Thoracic aorta (tissue), 2 donors: ENCODE measurements at places on chromosomes 12 and 14.

DNA sequence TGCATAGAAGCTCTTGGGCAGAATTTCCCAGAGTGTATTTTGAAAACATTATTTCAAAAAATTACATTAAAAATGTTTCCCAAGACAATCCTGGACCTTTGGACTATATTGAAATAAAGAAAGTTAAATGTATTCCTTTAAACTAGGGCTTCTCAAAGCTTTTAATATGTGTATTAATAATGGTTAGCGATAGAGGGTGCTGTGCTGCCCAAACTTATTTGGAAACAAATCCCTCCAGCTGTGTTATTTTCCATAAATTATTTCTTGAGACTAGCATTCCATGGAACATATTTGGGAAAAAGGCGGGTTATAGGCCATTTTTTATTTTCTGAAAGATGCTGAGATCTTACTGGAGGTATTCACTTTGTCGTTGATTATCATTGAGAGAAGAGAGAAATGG, 397.8 kb upstream of the MIS18BP1 start:
- no peaks in the 10 kb centered on the region for H3K27me3 ChIP-seq
- no peak overlapping the region for H3K4me3 ChIP-seq
- DNase-seq = no peak
- no peaks in the 10 kb centered on the region for H3K4me1 ChIP-seq

DNA sequence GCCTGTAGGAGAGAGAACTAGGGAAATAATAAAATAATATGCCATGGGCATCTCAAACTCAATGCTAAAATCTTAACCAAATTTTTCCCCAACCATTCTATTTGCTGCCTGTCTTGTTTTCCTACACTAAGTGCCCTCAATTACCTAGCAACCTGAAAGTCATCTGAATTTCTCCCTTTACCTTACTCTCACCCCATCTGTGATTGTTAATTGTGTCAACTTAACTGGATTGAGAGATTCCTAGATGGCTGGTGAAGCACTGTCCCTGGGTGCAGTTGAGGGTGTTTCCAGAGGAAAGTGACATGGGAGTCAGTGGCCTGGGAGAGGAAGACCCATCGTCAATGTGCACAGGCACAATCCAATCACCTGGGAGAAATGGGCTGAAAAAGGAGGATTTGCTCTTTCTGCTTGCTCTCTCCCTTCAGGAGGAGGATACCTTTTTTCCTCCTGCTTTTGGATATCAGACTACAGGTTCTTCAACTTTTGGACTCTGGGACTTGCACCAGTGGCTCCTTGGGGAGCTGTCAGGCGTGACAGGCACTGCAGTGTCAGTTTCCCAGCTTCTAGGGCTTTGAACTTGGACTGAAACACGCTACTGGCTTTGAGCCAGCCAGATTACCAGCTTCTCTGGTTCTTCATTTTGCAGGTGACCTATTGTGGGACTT, 100.1 kb downstream of the PPP1R12A start:
- H3K36me3 ChIP-seq = peaks cover 3% of the 10 kb centered on the region
- no peaks in the 10 kb centered on the region for H3K27me3 ChIP-seq
- H3K4me3 ChIP-seq = no peak overlapping the region
- H3K4me1 ChIP-seq = peaks cover 49% of the 10 kb centered on the region
- no peak for DNase-seq
- H3K27ac ChIP-seq = no peak overlapping the region

GRCh38 chr14:94041551-94042346, 15.6 kb downstream of the OTUB2 start:
- no peak for DNase-seq
- no peak overlapping the region for H3K4me3 ChIP-seq
- no peaks in the 10 kb centered on the region for H3K4me1 ChIP-seq
- no peak overlapping the region for H3K27ac ChIP-seq

GRCh38 chr12:19759227-19759626, 319.9 kb downstream of the AEBP2 start:
- H3K27me3 ChIP-seq = no peaks in the 10 kb centered on the region
- no peaks in the 10 kb centered on the region for H3K36me3 ChIP-seq
- no peak overlapping the region for H3K27ac ChIP-seq
- no peak overlapping the region for H3K4me3 ChIP-seq

DNA sequence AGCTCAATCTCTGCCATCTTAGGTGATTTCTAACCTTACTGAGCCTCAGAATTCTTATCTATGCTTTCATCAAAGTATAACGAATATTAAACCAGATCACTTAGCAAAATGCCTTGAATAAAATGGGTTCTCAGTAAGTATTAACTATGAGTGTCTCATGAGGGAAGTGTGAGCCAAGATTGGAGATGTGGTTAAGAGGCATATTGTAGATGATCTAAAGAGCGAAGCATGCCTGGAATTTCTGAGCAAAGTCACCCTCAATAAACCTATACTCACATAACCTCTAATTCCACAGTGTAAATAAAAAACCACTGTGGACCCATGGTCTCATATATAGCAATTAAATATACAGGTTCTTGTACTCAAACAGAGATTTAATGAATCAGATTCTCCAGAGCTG, 193.1 kb upstream of the FSCB start:
- no peak overlapping the region for H3K4me3 ChIP-seq
- H3K36me3 ChIP-seq = no peaks in the 10 kb centered on the region
- H3K27ac ChIP-seq = no peak overlapping the region
- DNase-seq = no peak
- no peaks in the 10 kb centered on the region for H3K27me3 ChIP-seq

GRCh38 chr14:38074754-38075153, 132.9 kb upstream of the SSTR1 start:
- DNase-seq = no peak
- H3K4me3 ChIP-seq = no peak overlapping the region
- no peaks in the 10 kb centered on the region for H3K4me1 ChIP-seq

DNA sequence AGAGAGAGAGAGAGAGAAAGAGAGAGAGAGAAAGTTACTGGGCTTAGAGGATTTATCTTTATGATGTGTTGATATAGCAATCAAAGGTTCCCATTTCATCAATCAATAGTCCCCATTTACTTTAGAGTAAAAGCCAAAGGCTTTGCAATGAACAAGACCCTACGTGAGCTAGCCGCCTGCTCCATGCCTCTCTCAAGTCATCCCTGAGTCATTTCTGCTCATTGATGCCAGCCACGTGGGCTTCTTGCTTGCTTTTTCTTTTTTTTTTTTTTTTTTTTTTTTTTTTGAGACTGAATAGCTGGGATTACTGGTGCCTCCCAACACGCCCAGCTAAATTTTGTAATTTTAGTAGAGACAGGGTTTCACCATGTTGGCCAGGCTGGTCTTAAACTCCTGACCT, 70.9 kb downstream of the GPR135 start:
- H3K27ac ChIP-seq = no peak overlapping the region
- no peak overlapping the region for H3K4me3 ChIP-seq
- no peaks in the 10 kb centered on the region for H3K36me3 ChIP-seq
- no peaks in the 10 kb centered on the region for H3K4me1 ChIP-seq
- DNase-seq = no peak

- H3K36me3 ChIP-seq = no peaks in the 10 kb centered on the region
- H3K4me3 ChIP-seq = no peak overlapping the region
- no peaks in the 10 kb centered on the region for H3K27me3 ChIP-seq
- H3K27ac ChIP-seq = no peak overlapping the region
Measured at GRCh38 chr12:68359674-68360073, 27.5 kb upstream of the MDM1 start.

DNA sequence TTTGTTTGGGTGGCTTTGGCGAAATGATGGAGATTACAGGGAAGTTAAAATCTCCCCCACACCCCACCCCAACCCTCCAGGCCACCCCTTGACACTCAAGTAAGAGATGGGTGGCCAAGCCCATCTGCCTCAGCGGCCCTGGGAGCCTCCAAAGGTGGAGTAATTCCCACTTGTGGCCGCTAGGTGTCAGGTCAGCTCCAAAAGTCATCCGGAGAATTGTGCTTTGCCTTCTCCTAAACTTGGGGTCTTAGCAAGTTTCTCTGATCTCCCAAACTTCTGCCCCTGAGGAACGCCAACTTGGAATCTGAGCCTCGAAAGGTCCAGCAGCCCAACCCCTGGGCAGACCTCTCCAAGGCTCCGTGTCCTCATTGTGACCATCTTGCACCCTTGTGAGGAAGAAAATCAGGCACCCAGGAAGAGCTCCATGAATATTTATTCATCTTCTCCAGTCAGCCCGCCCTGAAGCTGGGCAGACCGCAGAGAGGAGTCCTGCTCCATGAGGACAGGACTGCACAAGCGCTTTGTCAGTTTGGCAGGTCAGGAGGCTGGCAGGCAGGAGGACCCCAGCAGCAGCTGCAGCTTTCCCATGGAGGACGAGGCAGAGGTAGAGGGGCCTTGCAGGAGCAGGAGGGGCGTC, 46.7 kb downstream of the LRRC74A start:
- no peaks in the 10 kb centered on the region for H3K27me3 ChIP-seq
- H3K4me1 ChIP-seq = peaks cover 2% of the 10 kb centered on the region
- H3K4me3 ChIP-seq = no peak overlapping the region
- no peaks in the 10 kb centered on the region for H3K36me3 ChIP-seq
- DNase-seq = no peak

DNA sequence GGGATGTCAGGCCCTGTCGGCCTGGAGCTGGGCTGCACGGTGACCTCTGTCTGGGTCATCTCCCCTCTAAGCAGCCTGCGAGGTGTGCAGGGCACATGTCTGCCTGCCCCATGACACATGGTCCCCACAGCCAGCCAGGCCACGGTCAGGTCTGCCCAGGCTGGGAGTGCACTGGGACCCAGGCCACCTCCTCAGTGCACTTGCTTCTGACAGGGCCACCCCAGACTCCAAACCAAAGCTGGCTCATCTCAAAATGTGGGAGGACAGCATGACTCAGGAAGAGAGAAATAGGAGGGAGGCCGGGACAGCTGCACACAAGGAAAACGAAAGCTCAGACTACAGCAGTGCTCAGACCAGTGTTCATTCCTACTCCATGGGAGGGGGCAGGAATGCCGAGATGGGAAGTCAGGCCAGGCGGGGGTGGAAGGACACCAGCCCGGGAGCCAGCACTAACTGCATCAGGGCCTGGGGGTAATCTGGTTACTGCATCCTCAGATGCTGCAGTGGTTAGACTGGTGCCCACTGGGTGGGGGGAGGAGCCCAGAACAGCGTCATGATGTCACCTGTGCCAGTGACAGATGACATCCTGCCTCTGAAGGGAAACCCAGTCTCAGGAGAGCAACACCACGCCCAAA, 4.0 kb downstream of the P2RX2 start:
- no peak overlapping the region for H3K27ac ChIP-seq
- peak; percentile 22 for DNase-seq
- peaks cover 6% of the 10 kb centered on the region for H3K4me1 ChIP-seq
- H3K27me3 ChIP-seq = peaks cover 4% of the 10 kb centered on the region
- peaks cover 18% of the 10 kb centered on the region for H3K36me3 ChIP-seq
- no peak overlapping the region for H3K4me3 ChIP-seq

- no peak overlapping the region for H3K4me3 ChIP-seq
- no peak for DNase-seq
- H3K4me1 ChIP-seq = no peaks in the 10 kb centered on the region
- no peaks in the 10 kb centered on the region for H3K27me3 ChIP-seq
- no peak overlapping the region for H3K27ac ChIP-seq
Measured at GRCh38 chr14:21939836-21940235, 266.2 kb upstream of the OR4E1 start.

GRCh38 chr14:63091394-63091996, 46.2 kb upstream of the KCNH5 start:
- DNase-seq = no peak
- H3K4me1 ChIP-seq = no peaks in the 10 kb centered on the region
- no peak overlapping the region for H3K4me3 ChIP-seq
- no peak overlapping the region for H3K27ac ChIP-seq
- H3K27me3 ChIP-seq = no peaks in the 10 kb centered on the region

GRCh38 chr14:64958743-64959142, 13.4 kb downstream of the RAB15 start:
- H3K27ac ChIP-seq = no peak overlapping the region
- H3K4me3 ChIP-seq = no peak overlapping the region
- no peak for DNase-seq
- H3K4me1 ChIP-seq = peaks cover 8% of the 10 kb centered on the region
- H3K27me3 ChIP-seq = no peaks in the 10 kb centered on the region
- no peaks in the 10 kb centered on the region for H3K36me3 ChIP-seq

- no peaks in the 10 kb centered on the region for H3K36me3 ChIP-seq
- DNase-seq = no peak
- H3K4me3 ChIP-seq = no peak overlapping the region
- no peaks in the 10 kb centered on the region for H3K4me1 ChIP-seq
Measured at GRCh38 chr12:68356986-68357385, 24.8 kb upstream of the MDM1 start.

- H3K27me3 ChIP-seq = peaks cover 7% of the 10 kb centered on the region
- peaks cover 12% of the 10 kb centered on the region for H3K4me1 ChIP-seq
- no peak for DNase-seq
- no peaks in the 10 kb centered on the region for H3K36me3 ChIP-seq
- no peak overlapping the region for H3K27ac ChIP-seq
- no peak overlapping the region for H3K4me3 ChIP-seq
Measured at GRCh38 chr12:111035578-111036301, 115.4 kb upstream of the MYL2 start.

GRCh38 chr14:67569011-67569650, 30.9 kb downstream of the PIGH start:
- no peaks in the 10 kb centered on the region for H3K27me3 ChIP-seq
- DNase-seq = no peak
- no peak overlapping the region for H3K27ac ChIP-seq
- no peaks in the 10 kb centered on the region for H3K4me1 ChIP-seq
- H3K36me3 ChIP-seq = no peaks in the 10 kb centered on the region
- H3K4me3 ChIP-seq = no peak overlapping the region

- H3K27me3 ChIP-seq = peaks cover 5% of the 10 kb centered on the region
- H3K27ac ChIP-seq = no peak overlapping the region
Measured at GRCh38 chr12:113782873-113783272, 183.3 kb downstream of the RBM19 start.

DNA sequence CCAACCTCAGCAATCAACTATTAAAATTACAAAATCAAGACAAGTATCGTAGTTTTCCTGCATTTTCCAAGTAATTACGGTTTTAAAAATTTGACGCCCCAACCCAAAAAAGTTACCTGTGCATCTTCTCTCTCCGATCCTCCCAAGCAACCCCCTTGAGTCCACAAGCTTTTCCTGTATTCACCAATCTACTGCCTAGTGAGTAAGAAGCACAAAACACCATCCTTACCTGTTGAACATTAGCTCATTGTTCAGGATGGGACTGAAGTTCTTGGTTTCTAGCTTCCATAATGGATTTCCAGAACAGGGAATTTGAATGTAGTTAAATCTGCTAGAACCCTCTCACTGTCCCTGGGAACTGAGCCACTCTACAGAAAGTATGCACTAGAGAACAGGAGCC, 162.0 kb downstream of the PAX9 start:
- no peak overlapping the region for H3K27ac ChIP-seq
- no peak for DNase-seq
- H3K36me3 ChIP-seq = no peaks in the 10 kb centered on the region
- no peaks in the 10 kb centered on the region for H3K27me3 ChIP-seq
- H3K4me3 ChIP-seq = no peak overlapping the region

GRCh38 chr14:103131580-103131979, 8.3 kb downstream of the TNFAIP2 start:
- H3K4me3 ChIP-seq = no peak overlapping the region
- H3K27me3 ChIP-seq = no peaks in the 10 kb centered on the region
- peaks cover 9% of the 10 kb centered on the region for H3K4me1 ChIP-seq
- H3K36me3 ChIP-seq = no peaks in the 10 kb centered on the region
- no peak overlapping the region for H3K27ac ChIP-seq
- no peak for DNase-seq

- no peak for DNase-seq
- H3K27me3 ChIP-seq = no peaks in the 10 kb centered on the region
- H3K4me3 ChIP-seq = no peak overlapping the region
- H3K4me1 ChIP-seq = no peaks in the 10 kb centered on the region
- no peaks in the 10 kb centered on the region for H3K36me3 ChIP-seq
Measured at GRCh38 chr12:23093488-23093887, 468.5 kb downstream of the ETNK1 start.
